ENCODE measurements at places on chromosomes 3 and 15. TPM values are rescaled to one million over a fixed set of nuclear protein-coding genes. Genes with fewer than 3 reads are reported as not detected.

The FGD5 gene
- 62.5 TPM for total RNA-seq

The STXBP5L gene
- total RNA-seq = 0.35 TPM

The CHRFAM7A gene
- total RNA-seq = 1.4 TPM

The LDHAL6B gene
- not detected for total RNA-seq

The HHLA2 gene
- 69.1 TPM for total RNA-seq

The VILL gene
- 131 TPM for total RNA-seq

The B3GNT5 gene
- 27.1 TPM for total RNA-seq

The LMCD1 gene
- 77.9 TPM for total RNA-seq

Measured in mucosa of gallbladder (tissue), 1 donor.